Activated T-helper 1 cell treated with anti-CD3 and anti-CD28 coated beads, Interleukin-12 subunit alpha, Interleukin-12 subunit beta, Interleukin-2, Interleukin-4 antibody, amounts not matched to agents 30 ng/mL and 10 ng/mL and 1 ng/mL, durations not matched to agents 14 hours and 24 hours and 36 hours (primary cell): ENCODE measurements at places on chromosomes 13 and 19.

- no peak for DNase-seq
Observed at GRCh38 chr13:78977311-78977710, 318.4 kb upstream of the OBI1 start.

GRCh38 chr19:2852598-2852997, 11.3 kb downstream of the ZNF555 start:
- no peak for DNase-seq

GRCh38 chr19:14606627-14607026, 23.7 kb downstream of the CLEC17A start:
- no peak for DNase-seq

- peak; percentile 66 for DNase-seq
Observed at GRCh38 chr13:76991432-76991795, 467 bp upstream of the CLN5 start.

DNA sequence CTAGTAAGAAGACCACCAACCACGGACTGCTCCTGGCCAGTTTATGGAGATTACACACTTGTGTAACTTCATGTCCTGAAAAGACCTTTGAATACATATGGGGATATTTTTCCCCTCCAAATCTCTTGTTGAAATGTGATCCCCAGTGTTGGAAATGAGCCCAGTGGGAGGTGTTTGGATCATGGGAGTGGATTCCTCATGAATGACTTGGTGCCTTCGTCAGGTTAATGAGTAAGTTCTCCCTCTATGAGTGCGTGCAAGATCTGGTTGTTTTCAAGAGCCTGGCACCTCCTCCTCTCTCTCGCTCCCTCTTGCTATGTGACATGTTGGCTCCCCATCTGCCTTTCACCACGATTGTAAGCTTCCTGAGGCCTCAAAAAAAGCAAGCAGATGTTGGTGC, 769.0 kb upstream of the SLITRK1 start:
- DNase-seq = no peak

GRCh38 chr13:113474179-113474578, 16.3 kb downstream of the DCUN1D2 start:
- DNase-seq = no peak

DNA sequence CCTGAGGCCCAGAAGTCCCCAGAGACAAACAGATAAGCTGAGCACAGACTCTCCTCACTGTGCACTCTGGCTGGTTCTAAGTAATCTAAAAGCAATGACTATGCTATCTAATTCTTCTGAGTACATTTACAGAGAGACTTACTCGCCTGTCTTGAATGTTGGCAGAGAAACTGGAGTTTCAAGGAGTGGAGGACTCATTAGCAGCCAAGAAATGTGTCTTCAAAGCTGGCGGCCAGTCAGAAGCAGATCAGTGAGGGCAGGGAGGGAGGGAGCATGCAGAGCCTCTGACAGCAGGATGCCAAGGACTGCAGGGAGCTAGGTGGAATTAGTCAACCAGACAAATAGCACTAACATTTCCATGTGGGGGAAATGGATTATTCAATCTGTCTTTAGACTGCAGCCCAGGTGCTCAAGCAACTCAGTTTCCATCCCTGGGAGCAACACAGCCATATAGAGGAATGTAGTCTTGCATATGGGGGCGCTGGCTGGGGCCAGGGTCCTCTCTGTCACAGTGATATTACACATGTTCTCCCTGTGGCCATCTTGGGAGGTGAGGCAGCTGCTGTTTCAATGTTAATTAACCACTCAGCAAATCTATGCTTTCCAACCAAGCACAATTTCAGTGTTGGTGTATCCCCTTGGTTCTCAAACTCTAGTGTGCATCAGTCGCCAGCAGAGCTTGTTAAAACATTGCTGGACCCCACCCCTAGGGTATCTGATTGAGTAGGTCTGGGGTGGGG, 97.9 kb downstream of the CCNA1 start:
- no peak for DNase-seq

DNA sequence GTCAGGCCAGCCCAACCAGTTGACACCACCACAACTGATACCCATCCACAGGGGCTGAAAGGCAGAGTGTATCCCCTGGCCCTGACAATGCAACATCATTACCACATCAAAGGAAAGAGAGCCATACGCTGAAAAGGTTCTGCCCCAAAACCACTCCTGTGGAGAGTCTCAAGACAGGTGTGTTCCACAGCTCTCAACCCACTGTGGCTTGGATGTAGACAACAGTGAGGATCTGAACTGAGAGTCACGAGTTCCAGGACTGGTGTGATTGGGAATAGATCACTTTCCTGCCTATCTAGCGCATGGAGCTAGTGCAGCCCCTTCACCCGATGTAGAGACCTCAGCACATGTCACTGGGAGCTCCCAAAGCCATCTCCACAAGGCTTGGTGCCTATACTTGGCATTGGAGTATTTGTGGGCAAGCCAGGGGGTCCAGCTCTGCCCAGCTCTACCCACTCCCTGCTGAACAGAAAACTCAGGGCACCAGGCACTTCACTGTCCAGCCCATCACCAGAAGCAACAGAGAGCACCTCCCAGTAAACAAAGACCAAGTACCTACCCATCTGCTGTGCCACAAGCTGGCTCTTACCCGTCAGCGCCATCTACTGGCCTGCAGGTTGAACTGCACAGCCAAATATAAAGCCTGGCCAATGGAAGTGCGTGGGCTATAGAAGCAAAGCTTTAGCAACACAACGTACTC, 579.5 kb downstream of the UQCRFS1 start:
- peak; percentile 56 for DNase-seq

- no peak for DNase-seq
Observed at GRCh38 chr13:28012896-28013295, 24.4 kb upstream of the URAD start.
